ENCODE measurements at places on chromosomes 6 and 20.

GRCh38 chr6:44150317-44150917, 8.2 kb upstream of the CAPN11 start:
- DNase-seq = no peak

DNA sequence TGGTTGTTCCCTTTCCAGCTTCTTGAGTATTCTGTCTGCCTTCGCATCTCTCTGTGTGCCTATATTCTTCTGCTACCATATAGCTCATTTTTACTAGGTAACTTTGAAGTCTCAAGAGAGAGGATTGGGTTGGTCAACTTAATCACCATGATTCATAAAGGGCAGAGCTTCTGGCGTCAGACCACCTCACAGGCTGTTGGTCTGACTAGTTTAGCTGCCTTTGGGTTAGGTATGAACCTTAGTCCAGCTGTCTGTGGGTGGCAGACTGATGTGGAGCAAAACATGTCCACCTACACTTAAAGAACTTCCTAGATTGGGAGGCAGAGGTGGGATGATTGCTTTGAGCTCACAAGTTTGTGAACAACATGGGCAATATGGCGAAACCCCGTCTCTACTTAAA, 192.2 kb upstream of the SGK1 start:
- DNase-seq = no peak

DNA sequence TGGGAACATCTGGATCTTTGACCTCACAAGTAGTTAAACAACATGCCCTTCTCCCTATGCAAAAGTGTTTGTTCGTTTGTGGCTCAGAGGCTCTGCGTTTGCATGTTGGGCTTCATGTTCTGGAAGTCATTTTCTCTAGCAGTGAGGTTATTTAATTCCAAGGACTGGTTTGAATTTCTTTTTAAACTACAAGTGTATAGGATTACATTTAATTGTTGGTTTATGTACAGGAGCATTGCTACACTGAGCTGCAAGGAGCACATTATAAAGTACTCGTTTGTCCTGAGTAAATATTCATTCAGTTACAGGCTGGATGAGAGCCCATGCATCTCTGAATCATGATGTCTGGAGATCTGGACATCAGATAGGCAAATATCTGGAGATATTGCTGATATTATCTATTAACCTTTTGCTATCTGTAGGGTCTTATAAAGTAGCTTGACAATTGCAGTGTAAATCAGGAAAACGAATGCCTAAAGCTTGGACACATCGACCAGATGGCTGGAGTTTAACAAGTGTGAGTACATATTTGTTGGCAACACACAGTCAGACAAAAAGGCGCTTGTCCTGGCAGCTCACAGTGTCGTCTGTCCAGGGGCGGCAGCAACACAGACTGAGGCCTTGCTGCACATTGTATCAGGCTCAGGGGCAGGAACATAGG, 84.6 kb downstream of the PDE7B start:
- no peak for DNase-seq

GRCh38 chr20:64229507-64230061, 26.0 kb upstream of the PCMTD2 start:
- DNase-seq = no peak

DNA sequence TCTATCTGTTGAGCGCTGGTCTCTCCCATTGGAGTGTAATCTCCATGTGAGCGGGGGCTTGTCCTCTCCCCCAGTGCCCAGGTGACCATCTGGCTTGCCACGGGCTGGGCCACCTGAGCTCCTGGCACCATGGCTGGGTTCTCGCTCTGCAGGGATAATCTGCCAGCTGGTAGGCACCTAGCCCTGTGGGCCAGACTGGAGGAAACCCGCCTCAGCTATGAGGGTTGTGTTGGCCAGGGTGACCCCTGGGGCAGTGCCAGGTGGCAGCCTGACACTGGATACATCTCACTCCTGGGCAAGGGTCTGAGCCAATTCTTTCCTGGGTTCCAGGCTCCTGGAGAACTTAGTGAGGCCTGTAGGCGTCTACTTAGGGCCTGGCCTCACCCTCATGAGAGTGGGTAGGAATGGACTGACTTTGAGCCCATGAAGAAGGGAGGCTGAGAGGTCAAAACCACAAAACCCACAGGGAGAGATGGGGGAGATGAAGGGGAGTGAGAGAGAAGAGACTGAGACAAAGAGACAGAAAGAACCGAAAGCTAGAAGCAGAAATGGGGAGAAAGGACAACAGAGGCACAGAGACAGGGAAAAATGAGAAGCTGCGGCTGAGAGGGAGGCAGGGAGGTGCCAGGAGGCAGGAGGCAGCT, 5.8 kb upstream of the SLC52A3 start:
- no peak for DNase-seq
